ENCODE measurements at places on chromosomes 6 and 20.

GRCh38 chr6:90237350-90237990 lies 59.2 kb downstream of the BACH2 start:
- H3K36me3 ChIP-seq = no peaks in the 10 kb centered on the region
- no peak for DNase-seq
- no peaks in the 10 kb centered on the region for H3K27me3 ChIP-seq
- H3K4me3 ChIP-seq = no peak overlapping the region

GRCh38 chr6:87917886-87918285 lies 129.8 kb upstream of the SPACA1 start:
- H3K4me3 ChIP-seq = no peak overlapping the region
- DNase-seq = no peak
- H3K36me3 ChIP-seq = no peaks in the 10 kb centered on the region
- H3K4me1 ChIP-seq = no peaks in the 10 kb centered on the region

DNA sequence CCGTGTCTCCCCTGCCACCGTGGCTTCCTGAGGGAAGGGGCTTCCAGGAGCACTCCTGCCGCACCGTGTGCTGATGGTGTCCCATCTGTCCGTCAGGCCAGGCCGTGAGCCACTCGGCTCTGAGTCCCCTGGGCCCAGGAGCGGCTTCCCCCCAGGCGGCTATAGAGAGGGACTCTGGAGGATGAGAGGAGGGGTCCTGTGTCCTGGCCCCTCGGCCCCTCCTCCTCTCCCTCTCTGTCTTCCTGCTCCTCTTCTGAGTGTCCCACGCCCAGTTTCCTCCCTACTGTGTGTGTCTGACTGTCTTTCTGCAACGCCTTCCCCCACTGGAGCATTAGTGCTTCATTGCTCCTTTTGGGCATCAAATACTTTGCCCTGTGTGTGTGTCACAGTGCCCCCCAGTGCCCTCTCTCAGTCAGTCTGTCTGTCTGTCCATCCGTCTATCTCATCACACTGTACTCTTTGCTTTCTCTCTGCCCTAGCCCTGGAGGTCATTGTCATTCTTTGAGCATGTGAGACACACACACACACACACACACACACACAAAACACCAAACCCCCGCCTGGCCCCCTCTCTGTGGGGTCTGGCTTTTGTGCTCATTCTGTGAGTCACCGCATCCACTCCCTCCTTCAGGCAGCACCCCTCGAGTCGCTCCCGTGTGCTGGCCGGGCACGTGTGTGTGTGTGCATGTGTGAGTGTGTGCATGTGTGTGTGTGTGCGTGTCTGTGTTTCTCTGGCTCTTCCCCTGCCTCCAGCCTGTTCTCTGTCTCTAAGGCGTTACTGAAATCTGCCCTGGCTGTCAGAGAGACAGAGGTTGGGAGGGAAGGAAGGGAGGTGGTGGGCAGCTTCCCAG lies 71.9 kb downstream of the SRC start:
- H3K27ac ChIP-seq = no peak overlapping the region
- H3K36me3 ChIP-seq = peaks cover 4% of the 10 kb centered on the region
- DNase-seq = no peak
- no peak overlapping the region for H3K4me3 ChIP-seq

DNA sequence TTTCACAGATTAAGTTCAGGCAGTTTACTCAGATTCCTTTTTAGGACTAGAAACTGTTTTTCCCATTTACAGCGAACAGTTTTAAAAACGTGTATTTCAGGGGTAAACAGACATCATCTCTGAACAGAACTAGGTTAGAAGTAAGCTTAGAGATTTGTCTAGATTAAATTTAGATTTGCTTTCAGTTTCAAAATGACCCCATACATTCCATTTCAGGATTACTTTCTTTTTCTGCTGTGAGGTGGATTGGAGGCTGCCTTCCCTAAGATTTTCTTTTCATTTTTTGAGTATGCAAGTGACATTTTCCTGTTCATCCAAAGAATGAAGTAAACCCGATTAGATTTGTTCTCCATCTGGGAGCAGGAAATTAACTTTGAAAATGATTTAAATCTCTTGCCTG lies 747.2 kb downstream of the KHDRBS2 start:
- no peaks in the 10 kb centered on the region for H3K36me3 ChIP-seq
- DNase-seq = no peak
- peak overlapping the region; percentile 74 for H3K27ac ChIP-seq
- H3K4me1 ChIP-seq = no peaks in the 10 kb centered on the region
- H3K27me3 ChIP-seq = no peaks in the 10 kb centered on the region
- H3K4me3 ChIP-seq = peak overlapping the region; percentile 7

- H3K36me3 ChIP-seq = no peaks in the 10 kb centered on the region
- H3K4me3 ChIP-seq = no peak overlapping the region
- peaks cover 64% of the 10 kb centered on the region for H3K27me3 ChIP-seq
- H3K4me1 ChIP-seq = no peaks in the 10 kb centered on the region
Observed at GRCh38 chr20:62219101-62219991, 732 bp downstream of the HRH3 start.

- H3K4me1 ChIP-seq = no peaks in the 10 kb centered on the region
- H3K36me3 ChIP-seq = no peaks in the 10 kb centered on the region
- no peak overlapping the region for H3K4me3 ChIP-seq
- no peak overlapping the region for H3K27ac ChIP-seq
- DNase-seq = no peak
Observed at GRCh38 chr6:156650896-156651390, 126.2 kb upstream of the ARID1B start.

DNA sequence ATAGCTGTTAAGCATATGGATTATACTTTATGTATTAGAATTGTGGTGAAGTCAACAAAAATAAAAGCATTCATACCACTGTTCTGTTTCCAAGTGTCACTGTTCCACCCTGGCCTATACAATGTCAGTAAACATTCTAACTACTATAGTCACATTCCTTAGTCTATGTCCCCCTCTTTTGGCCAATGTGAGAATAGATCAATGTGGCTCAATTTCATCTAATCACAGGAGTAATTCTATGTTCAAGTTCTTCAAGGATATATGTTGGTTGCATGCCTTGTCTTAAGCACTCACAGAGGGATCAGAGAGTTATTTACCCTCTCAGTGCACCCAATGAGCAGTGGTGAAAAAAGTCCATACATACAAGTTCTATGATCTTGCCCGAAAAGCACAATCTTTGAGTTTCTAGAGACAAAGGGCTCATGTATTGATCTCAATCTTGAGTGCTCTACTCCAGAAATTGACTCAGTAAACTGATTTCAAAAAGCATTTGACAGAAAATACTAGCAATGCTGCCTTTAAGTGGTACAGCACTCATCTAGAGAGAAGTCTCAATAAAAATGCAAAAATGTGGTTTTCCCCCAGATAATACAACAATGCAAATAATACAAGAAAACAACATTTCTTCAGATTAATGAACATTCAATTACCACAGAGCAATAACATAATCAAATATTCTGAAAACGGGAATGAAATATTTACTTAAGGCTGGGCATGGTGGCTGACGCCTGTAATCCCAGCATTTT lies 16.5 kb downstream of the SMLR1 start:
- peak; percentile 71 for DNase-seq
- peaks cover 6% of the 10 kb centered on the region for H3K4me1 ChIP-seq
- H3K27ac ChIP-seq = no peak overlapping the region
- no peaks in the 10 kb centered on the region for H3K36me3 ChIP-seq
- no peaks in the 10 kb centered on the region for H3K27me3 ChIP-seq
